ENCODE measurements at places on chromosomes 5 and 9.

DNA sequence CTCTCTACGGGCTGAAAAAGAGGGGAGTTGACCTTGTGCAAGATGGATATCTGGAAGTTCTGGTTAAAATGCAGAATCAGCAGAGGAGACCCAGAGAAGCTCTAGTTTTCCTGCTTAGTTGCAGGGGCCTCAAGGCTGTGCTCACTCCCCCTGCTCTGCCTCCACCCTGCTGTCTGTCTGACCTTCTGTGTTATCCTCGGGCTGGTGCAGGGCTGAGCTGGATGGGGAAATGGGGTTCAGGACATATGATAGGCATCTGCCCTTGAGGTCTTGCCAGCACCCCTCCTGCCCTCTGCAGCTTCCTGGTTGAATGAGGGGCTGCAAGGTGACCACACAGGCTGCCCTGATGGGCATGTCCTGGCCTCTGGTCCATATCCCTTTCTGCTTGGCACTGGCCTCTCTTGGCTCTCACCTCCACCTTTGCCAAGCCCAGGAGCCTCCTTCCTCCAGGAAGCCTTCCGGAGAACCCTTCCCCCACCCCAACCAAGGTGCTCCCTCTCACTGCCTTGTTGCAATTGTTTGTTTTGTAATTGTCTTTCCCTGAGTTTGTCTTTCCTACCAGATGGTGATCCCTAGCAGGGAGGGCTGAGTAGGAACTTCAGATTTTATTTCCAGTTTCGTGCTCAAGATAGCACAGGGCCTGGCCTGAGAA, 1.3 kb downstream of the TMEM268 start:
- no peak for DNase-seq

- DNase-seq = no peak
Observed at GRCh38 chr5:7837403-7837802, 13.5 kb downstream of the CFAP90 start.

DNA sequence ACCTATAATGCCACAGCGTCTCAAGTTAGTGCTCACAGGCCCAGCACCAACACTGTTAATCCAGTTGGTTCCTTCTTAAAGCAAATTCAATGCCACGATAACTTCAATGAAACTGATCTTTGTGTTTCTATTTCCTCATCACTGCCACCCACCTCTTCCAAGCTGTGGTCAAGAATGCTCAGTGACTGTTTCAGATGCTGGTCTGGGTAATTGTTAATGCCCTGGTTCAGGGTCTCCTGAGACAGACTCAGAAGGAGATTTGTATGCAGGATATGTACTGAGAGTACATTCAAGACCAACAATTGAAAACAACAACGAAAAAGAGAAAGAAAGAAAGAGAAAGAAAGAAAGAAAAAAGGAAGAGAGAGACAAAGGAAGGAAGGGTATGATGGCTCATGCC, 505.3 kb downstream of the TLE4 start:
- DNase-seq = no peak

DNA sequence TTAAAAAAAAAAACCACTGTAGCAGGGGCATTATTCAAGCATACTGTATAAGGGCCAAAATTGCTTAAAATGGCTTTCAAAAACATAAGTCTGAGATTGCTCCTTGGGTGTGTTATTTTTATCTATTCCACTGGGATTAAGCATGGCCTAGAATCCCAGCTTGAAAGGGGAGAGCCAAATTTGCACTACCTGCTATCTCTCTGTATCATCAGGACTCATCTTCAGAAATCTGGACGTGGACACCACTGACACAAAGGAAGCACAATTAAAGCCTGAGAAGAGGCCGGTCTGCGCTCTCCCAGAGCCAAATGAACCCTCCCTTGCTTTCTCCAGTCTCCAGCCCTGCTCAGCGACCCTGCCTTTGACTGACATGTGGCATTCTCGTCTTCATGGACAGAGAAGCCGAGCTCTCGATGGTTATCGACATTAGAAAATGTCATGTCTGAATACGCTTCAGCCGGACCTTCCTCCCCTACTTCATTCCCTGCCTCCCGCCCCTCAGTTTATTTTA, 151.3 kb downstream of the EBF1 start:
- no peak for DNase-seq

Measured in NCI-H2227 treated with DMSO at 0.1 percent for 48 hours (cell line).